Testis (tissue), 5 donors: ENCODE measurements at places on chromosomes 1 and 21.

GRCh38 chr1:99681583-99681982, 35.7 kb downstream of the PALMD start:
- DNase-seq, result no peak

DNA sequence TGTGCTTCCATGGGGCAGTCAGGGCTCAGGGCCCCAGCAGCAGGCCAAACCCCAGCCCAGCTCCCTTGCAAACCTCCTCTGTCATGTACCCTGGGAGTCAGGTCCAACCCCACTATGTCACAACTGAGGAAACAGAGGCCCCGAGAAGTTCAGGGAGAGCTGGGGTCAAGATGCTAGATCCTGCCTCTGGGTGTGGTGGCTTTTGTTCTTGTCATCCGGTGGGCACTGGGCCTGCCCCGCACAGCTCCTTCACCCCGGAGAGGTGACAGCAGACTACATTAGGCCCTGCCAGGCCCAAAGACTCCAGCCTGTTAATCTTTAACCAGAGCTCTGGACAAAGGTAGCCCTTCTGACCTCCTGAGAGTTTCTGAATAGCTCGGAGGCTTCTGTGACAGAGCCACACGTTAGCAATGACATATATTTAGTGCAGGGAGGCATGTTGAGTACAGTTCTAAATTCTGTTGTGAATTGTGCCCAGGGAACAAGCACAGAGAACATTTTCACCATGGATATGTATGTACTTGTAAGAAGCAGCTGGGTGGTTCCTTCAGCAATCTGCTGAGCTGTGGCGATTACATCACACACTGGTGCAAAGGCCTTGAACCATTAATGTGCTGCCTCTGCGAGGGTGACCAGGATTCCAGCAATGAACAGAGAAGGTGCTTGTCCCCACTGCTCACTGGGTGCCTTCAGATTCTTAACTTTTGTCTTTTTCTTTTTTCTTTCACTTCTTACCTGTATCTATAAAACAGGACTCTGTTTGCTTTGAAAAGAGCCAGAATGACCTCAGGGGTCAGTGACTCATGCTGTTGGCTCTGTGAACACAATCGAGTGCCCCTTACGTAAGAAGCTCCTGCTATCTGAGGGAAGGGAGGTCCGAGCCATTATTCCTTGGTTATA, 102.8 kb downstream of the RHOU start:
- peak; percentile 60 for DNase-seq

DNA sequence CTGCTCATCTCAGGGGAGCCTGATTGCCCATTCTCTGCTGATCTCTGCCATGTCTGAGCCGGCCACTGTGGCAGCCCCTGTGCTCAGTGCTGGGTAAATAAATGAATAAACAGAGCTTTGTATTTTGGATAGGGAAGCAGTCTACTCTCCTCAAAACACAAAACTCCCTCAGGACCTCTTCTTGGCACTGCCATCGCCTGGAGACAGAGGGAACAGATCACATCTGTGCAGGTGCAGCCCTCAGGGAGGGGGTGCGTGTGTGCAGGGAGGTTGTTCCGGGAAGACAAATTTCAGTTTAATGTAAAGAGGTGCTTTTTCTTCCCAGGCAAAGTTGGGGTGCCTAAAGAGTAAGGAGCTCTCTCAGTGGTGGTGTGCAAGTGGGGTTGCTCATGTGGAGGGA, 7.7 kb upstream of the FAM167B start:
- peak; percentile 21 for DNase-seq

GRCh38 chr1:184392067-184392466, 5.2 kb downstream of the C1orf21 start:
- DNase-seq, result no peak

DNA sequence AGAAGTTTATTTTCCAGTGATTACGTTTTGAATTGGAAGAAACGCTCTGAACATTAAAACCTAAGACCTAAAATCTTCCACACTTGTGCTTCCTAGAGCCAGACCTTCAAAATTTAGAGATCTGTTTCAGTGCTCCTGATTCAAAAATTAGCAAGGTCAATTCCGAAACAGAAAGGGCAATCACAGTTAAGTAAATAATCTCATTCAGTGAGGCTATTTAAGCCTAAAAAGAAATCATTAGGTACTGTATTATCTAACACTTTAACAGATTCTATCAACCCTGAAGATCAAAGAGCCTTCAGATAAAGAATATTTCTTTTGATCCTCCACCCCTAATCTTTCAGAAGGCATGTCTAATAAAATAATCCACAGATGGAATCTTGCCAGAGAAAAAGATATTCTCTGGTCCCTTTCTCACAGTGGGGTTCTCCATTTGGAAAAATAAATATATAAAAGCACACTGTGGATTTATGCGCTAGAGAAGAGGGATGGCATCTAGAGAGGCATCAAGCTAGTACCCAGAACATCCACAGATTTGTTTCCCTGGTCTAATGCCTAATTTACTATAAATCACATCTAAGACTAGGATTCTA, 54.4 kb downstream of the ZZZ3 start:
- DNase-seq, result no peak

DNA sequence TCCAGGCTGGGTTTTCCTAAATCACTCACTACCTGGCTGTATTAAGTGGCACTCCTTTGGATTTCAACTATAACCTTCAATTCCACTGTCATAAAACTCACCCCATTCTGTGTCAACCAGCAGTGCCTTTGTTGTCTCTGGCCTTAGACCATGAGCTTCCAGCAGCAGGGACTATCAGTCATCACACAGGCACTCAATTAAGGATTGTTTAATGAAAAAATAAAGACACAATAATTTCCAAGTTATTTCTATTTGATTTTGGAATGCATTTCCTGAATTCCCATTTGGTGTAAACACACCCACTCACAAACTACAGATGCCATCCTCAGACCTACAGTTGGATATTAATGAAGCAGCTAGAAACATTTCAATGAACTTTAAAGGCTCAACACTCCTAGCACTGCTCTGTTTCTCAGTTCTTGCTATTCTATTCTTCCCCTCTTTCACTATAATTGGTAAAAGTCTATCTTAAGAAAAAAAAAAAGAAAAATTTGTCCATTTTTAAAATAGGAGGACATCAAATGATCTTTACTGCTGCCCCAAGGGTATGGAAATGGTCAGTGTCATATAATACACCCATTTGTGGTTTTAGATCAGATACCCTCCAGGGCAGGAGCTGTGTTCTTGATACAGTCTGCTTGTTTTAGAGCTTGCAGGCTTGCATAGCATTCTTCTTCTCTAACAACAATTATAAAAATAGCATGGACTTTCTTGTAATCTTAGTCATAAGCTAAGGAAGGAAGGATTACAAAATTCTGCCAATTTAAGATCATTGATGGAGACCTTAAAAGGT, 156.4 kb downstream of the PTGER3 start:
- DNase-seq, result no peak

DNA sequence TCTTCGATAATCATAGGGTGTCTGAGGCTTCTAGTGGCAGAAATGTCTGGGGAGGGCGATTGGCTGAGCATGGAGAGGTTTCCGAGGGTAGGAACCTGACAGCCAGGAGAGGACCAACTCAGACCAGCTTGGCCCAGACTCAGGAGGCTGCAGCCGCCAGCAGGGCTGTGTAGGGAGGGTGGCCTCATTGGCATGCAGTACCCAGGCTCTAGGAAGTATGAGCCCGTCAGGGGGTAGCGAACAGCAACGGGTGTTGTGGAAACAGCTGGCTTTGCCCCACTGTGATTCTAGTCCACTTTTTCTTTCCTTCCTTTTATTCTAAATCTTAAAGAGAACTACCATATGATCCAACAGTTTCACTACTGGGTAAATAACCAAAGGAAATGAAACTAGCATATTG, 103.3 kb downstream of the DIRAS3 start:
- DNase-seq, result no peak

DNA sequence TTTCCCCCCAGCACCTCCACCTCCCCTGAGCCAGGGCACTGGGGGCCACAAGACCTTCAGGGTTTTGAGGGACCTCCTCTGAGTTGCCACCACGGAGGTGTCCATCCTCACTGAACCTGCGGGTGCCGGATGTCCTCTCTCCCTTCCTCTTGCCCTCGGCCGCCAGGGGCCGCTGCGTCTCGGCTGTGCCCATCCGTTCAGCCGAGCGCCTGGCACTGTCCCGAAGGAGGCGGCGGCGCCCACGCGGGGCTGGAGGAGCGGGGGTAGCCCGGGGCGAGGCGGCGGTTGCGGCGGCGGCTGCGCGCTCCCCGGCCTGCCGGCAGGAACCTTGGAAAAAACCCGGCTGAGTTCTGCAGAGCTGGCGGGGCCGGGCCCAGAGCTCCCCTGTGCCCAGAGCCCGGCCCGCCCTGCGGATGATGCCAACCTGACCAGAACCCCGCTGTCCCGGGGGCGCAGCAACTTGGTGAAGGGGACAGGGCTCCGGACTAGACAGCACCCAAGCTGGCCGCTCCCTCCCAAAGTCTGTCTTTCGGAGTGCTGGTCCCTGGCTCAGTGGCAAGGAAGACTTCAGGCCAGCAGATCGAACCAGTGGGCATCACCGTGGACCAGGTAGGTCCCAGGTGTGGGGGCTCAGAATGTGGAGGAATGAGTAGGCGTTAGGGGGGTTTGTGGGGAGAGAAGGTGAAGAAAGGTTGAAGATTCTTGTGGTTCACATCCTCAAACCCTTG, 3.7 kb upstream of the PPM1J start:
- peak; percentile 82 for DNase-seq

DNA sequence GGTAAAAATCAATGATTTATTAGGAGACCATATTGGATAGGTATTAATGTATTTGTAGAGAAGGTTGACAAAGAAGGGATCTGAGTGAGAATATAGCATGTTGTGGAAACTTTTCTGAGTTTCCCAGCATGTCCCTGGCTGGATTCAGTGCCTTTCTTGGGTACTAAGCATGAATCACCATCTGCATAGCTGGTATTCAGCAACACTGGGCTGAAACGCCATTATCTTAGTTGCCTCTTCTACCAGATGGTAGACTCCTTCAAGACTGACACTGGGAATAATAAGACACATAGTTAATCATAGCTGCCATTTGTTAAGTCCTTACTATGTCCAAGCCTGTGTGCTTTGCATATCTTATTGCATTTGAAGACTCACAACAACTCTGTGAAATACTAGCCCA, 45.5 kb downstream of the ATP5PF start:
- DNase-seq, result no peak

GRCh38 chr1:72724951-72725861, 442.9 kb upstream of the NEGR1 start:
- peak; percentile 13 for DNase-seq

DNA sequence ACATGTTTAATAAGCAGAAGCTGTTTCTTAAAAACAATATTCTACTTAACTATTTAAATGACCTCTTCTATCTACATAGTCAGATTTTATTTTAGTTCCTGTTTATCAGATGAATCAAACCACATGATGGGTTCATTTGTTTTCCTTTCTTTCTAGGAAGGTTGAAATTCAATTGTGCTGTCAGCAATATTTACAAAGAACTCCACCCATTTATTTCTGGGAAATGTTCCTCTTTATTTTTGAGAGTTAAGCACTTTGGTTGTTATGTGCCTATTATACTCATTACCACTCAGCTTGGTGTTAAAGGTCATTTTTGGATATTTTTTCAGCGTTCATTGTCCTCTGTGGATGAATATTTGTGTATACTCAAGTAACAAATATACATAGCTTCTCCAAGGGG, 84.9 kb downstream of the C4BPA start:
- DNase-seq, result no peak

DNA sequence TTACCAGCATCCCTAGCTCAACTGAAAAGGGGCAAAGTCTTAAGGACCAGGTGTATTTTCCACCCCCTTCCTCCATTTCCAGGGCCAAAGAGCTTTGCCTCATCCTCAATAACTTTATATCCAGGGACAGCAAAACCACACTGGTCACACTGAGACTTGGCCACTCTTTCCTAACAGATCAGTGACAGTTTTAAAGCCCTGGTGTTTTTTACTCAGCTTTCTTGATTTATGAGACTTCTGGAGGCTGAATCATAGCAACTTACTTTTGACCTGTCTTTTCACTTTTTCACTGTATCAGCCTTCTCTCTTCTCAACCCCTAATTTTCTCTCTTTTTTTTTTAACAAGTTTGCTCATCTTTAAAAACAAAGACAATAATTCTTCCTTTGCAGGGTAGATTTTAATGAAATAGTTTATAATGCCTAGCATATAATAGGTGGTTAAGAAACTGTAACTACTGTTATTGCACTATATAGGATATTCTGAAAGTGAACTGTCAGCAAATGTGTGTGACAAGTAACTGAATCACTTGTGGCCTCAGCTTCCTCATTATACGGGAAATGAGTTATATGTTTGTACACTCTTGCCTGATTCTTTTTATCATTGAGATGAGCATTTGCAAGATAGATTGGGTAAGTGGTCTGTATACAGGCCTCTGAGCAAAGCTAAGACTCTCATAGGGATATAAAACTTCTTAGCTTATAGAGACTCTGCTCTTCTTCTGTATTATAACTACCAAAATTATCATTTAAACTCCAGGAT, 19.7 kb upstream of the DYNLT5 start:
- no peak for DNase-seq

- no peak for DNase-seq
Observed at GRCh38 chr1:151347523-151348246, 633 bp upstream of the RFX5 start.

DNA sequence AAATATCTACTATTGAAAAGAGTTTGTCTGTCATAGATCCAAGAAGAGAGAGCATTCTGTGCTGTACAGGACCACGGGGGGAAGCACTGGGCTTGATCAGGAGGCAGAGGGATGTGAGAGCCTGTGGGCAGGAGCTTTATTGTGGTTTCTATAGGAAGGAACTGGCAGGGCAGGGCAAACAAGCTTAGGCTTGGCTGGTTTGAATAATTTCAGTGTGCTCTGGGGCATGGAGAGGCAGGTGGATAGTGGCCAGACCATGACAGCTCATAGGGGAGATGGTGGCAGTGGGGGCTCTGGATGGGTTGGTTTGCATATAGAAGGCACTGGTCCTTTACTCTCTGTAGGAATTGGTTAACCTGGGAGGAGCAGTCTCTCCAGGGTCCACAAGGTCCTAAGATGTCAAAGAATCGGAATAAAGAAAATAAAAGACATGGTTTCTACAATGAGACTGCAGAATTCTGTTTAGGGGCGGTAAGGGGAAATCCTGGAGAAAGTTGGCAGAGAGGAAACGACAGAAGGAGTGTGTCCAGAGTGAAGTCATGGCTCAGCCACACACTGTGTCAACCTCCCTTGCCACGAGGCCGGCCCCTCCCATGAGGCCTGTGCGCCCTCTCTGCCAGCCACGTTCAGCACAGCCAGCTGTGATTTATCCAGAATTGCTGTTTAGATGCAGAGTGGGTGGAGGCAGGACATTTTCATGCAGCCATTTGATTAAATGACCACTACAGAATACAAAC, 81.7 kb upstream of the PGBD5 start:
- no peak for DNase-seq

DNA sequence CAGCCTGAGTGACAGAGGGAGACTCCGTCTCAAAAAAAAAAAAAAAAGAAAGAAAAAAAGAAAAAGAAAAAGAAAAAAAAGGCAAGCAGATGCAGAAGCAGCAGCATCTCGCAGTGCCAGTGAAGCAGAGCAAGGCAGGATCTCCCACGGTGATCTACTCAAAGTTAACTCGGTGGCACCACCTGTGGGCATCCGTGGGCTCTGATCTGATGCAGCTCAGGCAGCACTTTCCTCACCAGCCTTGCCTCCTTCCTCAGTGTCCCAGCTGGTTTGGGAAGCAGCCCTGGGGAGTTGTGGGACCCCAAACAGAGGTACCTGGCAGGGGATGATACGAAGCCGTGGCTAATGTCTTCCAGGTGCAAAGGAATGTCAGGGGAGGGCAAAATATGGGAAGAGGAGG, 104.3 kb upstream of the KRTAP19-8 start:
- DNase-seq, result no peak
